ENCODE measurements at places on chromosomes 2 and 18.
A peak's percentile ranks its signal among the peaks of the same experiment; 100 is the strongest.

DNA sequence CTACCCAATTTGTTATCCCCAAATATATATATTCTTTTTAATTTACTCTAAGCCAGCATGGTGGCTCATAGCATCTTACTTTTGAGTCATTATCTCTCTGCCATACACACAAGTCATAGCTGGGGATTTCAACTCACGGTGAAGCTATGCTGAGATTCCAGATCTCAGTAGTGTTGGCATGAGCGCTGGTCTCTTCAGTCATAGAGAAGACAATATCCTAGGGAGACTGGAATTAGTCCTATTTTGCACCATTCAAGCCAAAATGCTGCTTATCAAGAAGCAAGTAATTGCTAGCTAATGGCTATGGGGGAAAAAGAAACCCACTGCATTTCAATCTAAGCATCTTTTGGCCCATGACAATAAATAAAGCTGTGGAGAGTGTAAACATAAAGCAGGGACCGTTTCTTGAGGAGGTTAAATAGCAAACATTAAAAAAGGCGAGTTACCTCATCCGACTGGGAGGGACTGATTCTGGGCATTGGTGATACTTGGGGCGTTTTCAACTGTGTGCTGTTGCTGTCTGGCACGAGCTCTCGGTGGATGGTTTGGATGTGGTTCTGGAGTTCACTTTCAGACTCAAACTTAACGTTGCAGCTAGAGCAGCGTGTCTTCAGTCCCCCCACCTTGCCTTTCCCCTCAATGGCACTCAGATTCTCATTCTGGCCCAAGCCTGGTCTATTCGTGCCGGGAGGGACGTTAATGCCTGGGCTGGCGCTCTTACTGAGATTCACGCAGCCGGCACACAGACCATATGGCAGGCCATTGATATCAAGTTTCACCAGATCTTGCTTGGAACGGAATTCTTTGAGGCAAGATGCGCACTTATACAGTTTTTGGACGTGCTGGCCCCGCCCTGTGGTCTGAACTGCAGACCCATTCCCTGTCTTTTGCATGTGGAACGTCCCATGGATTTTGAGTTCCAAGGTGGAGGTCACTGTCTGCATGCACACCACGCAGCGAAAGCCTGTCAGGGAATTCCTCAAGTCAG, 127.8 kb downstream of the ZNF521 start:
- DNase-seq = no peak

GRCh38 chr2:71458413-71459083, 5.2 kb downstream of the DYSF start:
- DNase-seq = peak; percentile 56

DNA sequence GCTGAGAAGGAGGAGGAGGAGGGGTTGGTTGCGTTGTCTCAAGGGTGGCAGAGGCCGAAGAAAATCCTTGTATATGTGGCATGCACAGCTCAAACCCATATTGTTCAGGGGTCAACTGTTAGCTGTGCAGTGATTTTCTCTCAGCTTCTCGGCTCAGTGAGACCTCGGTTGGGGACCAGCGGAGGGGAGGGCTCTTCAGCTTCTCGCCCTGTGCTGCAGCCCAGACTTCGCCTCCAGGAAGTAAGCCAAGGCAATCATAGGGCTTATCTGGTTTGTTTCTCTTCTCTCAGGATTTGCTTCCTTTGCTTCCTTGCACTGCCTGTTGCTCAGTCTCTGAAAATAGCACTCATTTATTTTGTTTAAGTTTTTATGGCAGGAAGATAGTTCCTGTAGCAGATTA, 85.5 kb downstream of the SOWAHC start:
- no peak for DNase-seq

DNA sequence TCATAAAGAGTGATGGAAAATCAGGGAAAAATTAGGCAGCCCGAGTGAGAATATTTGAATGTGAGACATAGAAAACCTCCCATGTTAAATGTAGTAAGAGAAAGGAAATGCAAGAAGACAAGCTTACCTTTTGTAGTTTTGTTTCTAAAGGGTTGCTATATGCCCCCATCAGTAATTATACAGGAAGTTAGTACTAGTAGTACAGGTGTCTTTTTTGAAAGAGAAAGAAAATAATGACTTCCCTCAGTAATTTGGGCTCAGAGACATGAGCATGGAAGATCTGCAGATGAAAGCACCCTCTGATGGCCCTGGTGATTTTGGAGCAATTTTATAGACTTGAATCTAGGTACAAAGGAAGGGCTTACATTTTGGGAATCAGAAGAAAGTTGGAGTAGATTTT, 80.8 kb downstream of the RHBDD1 start:
- no peak for DNase-seq

GRCh38 chr18:9826685-9827084, 59.1 kb upstream of the TXNDC2 start:
- no peak for DNase-seq

- DNase-seq = peak; percentile 54
Measured at GRCh38 chr2:137952586-137953129, 11.6 kb upstream of the HNMT start.

DNA sequence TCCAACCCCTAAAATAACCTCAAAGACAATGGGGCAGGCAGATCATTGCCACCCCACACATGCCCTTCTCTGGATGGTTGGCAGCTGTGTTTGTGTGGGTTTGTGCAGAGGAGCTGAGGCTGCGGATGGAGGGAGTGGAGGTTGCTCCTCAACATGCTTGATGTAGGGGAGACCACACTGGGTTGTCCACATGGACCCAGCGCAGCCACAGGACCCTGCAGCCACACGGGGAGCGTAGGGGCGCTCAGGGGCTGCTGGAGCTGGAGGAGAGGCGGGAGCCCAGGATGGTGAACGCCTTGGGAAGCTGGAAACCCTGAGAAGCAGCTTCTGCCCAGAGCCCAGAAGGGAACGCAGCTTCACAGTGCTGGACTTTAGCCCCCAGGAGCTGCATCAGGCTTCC, 56.3 kb upstream of the TMEM18 start:
- no peak for DNase-seq

GRCh38 chr2:23574919-23575654, 190.1 kb downstream of the KLHL29 start:
- no peak for DNase-seq
